ENCODE measurements at places on chromosomes 4 and X.

DNA sequence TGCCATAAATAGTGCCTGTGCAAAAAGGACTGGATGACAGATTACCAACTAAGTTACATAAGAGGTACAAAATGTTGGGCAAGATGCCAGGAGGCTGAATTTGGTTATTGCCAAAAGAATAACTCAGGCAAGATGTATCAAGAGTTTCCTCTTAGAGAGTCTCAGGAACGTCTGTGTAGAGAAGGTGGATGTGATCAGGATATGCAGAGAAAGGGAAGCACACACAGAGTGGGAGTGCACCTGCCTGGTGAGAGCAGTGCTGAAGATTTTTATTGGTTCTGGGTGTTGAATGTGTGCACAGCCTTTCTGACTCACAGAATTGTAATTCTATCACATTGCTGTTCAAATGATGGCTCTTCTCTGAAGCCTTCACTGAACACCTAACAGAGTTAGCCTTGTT, 156.8 kb upstream of the HS3ST1 start:
- DNase-seq, result no peak

GRCh38 chrX:67604979-67605703, 61.3 kb downstream of the AR start:
- no peak for DNase-seq

DNA sequence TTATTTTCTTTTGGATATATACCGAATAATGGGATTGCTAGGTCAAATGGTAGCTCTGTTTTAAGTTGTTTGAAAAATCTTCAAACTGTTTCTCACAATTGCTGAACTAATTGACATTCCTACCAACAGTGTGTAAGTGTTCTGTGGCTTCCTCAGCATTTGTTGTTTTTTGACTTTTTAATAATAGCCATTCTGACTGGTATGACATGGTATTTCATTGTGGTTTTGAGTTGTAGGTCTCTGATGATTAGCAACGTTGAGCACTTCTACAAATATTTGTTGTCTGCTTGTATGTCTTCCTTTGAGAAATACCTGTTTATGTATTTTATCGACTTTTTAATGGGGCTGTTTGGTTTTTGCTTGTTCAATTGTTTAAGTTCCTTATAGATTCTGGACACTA, 680.1 kb upstream of the GRIA3 start:
- no peak for DNase-seq

GRCh38 chrX:130869239-130869638, 33.8 kb downstream of the ENOX2 start:
- DNase-seq, result no peak

- no peak for DNase-seq
These were observed 80.7 kb upstream of the EOLA2 start for GRCh38 chrX:150018931-150019361.

DNA sequence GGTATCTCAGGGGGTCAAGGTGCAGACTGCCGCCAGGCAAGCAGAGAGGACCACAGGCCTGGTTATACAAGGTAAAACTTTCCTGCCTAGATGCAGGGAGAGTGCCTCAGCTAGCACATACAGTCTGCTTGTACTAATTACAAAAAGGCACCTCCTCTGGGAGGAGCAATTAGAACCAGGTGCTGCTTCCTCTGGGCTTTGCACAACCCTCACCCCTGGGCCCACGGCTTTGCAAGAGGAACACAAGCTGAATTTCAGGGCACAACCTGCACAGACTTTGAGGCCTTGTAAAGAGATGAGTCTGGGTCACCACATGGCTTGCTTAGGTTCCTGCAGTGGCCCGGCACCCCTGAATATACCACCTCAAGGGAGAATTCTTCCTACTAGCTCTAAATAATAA, 9.2 kb upstream of the CITED1 start:
- no peak for DNase-seq

DNA sequence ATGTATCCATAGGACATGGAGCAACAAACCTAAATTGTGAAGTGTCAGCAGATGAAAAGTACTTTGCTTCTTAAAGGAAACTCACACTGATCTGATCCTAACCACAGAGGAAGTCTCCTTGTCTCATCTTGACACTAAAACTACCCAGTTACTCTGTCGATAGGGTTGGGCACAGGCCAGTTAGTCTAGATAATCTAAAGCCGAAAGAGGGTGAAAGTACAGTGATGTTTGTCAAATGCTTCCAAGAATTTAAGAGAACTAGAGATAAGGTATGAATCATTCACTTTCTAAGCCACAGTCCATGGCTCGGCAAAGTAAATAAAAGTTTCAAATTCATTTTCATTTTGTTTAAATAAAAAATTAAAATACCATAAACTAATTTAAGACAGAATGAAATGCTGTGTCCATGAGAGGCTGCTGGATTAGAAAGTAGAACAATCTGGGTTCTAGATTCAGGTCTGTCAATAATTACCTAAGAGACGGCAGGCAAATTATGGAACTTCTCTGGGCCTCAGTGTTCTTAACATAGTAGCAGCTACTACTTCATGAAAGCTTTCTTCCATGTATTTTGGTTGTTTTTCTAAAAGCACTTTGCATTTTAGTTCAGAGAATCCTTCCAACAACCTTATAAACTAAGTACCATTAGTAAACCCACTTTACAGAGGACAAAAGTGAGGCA, 176.7 kb downstream of the LDB2 start:
- no peak for DNase-seq

DNA sequence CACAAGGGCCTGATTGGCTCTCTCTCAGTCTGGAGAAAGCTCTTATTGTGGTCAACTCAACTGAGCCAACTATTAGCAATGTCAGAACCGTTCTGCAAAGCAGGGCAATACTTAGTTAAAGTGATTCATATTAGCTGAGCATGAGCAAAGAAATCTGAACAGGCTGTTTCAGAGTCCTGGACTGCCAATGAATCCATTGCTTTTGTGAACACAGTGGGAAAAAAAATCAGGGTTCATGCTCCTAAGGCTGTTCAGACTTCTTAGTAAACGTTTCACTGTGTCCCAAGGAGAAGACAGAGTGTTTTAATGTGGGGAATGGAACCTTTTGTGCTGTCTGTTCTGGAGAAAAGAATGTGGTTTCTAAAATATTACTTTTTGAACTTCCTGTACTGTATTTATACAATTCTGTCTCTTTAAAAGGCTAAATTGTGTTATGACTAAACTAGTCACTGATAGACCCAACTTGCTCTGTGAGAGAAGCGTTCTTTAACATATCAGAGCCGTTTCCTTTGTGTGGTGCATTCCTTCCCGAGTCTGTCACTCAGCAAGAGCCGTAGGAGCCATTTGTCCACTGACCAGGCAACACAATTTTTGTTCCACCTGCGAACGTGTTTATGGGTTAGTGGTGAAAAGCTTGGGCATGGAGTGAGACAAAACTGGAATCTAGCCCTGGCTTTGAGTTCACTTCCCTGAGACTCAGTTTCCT, 366.1 kb downstream of the FBXO8 start:
- no peak for DNase-seq

- DNase-seq, result no peak
These were observed 137.6 kb upstream of the KLF3 start for GRCh38 chr4:38526412-38526811.

DNA sequence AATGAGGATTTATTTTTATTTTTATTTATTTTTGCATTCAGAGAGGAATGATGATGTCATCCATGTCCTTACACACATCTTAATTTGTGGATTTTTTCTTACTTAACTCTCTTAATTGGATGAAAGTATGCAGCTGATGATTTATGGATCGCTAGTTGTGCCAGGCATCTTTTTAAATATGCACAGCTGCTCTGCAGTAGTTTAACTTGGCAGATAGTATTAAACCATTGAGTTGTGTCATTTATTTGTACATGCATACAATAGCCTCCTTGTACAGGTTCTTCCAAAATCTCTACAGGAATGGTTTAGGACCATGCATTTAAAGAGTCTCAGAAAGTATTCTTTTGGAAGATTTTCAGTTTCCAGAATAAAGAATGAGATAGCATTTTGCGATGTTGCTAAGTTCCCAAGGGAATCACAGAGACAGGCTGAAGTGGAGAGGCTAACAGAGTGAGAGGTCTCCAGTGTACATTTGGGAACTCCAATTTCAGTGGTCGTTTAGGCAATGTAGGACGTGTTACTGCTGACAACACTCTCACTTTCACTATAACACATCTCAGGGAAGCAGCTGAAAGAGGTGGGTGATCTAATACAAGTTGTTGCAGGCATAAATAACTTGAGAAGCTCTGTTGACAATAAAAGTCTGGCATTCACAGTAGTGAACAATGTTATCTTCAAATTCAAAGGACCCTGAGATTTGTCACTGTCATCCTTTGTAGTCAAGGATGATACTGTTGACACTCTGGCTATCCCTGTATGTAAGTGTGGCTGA, 49.9 kb upstream of the SCRG1 start:
- no peak for DNase-seq

GRCh38 chr4:28557755-28558154, 1697.1 kb downstream of the STIM2 start:
- DNase-seq, result no peak

DNA sequence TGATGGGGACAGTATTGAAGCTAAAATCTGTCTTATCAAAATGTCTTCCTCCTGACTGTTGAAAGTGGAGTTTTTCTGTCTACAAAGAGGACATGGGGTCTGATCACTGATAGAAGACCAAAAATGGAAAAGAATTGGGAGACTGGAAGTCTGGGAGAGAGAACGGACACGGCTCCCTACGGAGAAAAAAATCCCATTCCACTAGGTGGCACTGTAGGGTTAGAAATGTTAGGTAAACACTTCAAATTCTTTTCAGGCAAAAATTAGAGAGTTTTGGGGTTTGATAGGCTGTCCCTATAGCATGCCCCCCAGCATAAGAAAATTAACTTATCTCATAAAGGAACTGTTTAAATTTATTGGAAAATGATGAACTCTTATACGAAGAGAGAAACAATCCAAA, 200.5 kb downstream of the FAM133A start:
- no peak for DNase-seq

DNA sequence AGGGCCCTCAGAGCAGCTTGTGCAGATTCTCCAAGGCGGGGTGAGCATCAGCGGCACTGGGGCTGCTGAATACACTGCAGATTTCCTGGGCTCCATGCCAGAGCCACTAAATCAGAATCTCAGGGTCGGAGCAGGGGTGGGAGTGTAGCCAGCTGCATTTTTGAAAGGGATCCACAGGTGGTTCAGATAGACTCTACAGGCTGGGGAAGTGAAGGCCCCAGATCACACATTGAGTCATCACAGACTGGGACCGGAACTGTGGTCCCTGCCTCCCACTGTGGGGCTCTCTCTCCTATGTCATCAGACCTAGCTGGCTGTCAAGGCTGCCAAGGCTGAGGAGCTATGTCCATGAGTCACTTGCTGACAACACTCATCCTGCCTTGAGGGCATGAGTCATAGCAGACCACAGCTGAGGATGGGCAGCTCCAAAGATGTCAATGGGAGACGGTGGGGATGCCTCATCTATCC, 162.3 kb upstream of the MAMLD1 start:
- DNase-seq, result peak; percentile 15

DNA sequence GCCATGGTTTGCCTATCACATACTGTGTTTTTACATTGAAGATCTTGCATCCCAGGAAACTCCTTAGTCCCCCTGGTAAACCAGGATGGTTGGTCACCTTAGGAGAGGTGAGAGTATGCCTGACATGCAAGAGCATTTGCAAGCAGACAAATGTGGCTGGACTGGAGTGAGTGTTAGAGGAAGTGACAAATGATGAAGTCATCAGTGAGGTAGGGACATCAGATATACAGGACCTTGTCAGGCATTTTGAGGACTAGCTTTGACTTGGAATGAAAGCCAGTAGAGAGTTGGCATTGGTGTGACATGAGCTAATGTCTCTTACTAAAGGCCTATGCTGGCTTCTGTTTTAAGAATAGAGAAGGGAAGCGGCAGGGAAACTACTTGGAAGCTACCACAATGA, 124.9 kb downstream of the FRMPD4 start:
- no peak for DNase-seq

GRCh38 chr4:187470061-187470460, 525.5 kb upstream of the ZFP42 start:
- DNase-seq, result no peak

- no peak for DNase-seq
These were observed 2.8 kb upstream of the CRLF2 start for GRCh38 chrX:1215123-1215823.
